ENCODE measurements at places on chromosomes 7 and 10.

- no peak for DNase-seq
Measured at GRCh38 chr7:1236831-1237701, 4.4 kb downstream of the UNCX start.

DNA sequence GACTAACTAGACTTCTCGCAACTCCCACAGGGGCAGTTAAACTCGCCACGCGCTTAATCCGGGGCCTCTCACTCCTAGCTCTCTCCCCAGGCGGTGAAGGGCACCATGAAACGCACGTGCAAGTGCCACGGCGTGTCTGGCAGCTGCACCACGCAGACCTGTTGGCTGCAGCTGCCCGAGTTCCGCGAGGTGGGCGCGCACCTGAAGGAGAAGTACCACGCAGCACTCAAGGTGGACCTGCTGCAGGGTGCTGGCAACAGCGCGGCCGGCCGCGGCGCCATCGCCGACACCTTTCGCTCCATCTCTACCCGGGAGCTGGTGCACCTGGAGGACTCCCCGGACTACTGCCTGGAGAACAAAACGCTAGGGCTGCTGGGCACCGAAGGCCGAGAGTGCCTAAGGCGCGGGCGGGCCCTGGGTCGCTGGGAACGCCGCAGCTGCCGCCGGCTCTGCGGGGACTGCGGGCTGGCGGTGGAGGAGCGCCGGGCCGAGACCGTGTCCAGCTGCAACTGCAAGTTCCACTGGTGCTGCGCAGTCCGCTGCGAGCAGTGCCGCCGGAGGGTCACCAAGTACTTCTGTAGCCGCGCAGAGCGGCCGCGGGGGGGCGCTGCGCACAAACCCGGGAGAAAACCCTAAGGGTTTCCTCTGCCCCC lies 19.5 kb downstream of the WNT8B start:
- DNase-seq = peak; percentile 77

- no peak for DNase-seq
Measured at GRCh38 chr10:22573820-22574569, 140.4 kb downstream of the PIP4K2A start.

GRCh38 chr7:82740246-82740848 lies 296.8 kb upstream of the CACNA2D1 start:
- no peak for DNase-seq

GRCh38 chr7:111756687-111757178 lies 194.4 kb upstream of the IMMP2L start:
- DNase-seq = no peak

GRCh38 chr10:101772895-101773761 lies 2.8 kb downstream of the FGF8 start:
- no peak for DNase-seq

GRCh38 chr7:139094596-139094995 lies 14.9 kb downstream of the ZC3HAV1 start:
- DNase-seq = no peak

DNA sequence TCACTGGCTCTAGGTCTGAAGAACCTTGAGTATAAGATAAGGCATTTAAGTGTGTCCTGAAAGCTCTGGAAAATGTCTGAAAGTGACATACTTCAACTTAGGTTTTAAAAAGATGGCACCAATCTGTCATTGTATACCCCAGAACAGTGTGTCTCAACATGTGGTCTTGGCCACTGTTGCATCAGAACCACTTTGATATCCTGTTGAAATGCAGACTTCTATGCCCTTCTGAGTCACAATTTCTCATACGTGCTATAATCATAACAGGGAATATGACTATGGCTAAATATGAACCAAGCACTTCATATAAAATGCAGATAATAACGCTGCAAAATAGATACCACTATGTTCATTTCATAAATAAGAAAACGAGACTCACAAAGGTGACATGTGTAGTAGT lies 38.0 kb upstream of the GPAM start:
- DNase-seq = no peak

DNA sequence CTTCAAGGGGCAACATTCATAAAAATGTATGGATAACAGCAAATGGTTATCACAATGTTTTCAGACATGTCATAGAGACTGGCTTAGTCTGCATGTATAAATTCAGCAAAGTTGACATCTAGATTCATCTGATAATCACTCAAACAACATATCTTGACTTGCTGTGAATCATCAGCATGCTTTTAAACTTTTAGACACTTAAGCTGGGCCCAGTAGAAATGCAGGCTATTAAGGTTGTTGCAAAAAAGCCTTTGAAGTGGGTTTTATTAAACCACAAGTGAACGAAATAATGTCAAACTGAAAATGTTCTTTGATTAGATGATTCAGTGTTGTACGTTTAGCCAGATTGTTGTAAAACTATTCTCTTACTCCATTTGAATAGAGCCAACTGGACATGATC lies 759.6 kb downstream of the NXPH1 start:
- DNase-seq = no peak

DNA sequence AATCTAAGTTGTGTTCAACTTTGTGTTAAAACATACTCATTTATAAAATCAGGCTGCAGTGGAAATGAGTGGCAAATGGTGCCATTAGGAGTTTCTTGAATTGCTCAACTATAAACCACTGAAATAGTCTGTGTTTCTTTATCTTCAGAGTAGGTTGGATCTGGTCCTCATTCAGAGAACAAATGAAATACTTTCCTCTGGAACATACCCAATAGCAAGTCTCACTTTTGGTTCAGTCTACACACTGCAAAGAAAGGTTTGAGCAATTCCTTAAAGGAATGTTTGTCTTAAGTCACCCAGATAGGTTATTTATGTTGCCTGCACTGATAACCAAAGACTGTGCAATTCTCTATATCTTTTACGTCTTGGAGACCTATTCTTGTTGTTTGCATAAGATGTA lies 62.5 kb downstream of the ABCB4 start:
- DNase-seq = no peak

DNA sequence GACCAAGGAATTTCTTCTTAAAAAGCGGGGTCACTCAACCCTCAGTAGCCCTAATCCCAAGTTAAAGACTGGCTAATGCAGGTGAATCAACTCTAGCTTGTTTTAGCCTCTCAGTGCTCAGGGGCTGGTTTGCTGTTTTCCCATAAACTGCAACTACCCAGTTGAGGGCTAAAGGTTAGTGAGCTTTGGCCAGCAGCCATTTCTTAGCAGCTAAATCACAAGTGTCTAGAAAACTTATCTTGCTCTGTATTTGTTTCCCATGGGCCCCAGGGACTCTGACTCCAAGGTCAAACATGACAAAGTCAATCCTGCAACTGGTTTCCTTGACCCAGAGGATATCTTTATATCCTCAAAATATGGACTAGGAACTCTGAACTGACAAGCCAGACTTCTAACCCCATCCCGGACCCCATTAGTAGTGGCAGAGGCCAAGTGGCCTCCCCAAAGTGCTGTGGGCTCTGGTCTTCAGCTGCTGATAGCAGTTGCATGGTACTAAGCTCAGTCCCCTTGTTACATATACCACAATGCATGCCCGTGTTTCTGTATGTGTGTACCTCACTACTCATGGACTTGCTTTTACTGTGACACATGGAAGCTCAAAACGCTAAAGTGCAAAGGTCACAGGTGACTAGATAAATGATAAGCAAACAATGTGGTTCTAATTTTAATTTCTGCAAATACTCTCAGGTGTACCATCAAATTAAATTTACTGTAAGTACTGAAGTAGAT lies 793.0 kb upstream of the IGFBP3 start:
- no peak for DNase-seq

- no peak for DNase-seq
Measured at GRCh38 chr10:100659361-100660098, 85.9 kb upstream of the PAX2 start.

- no peak for DNase-seq
Measured at GRCh38 chr7:5699467-5700384, 81.7 kb downstream of the RNF216 start.

DNA sequence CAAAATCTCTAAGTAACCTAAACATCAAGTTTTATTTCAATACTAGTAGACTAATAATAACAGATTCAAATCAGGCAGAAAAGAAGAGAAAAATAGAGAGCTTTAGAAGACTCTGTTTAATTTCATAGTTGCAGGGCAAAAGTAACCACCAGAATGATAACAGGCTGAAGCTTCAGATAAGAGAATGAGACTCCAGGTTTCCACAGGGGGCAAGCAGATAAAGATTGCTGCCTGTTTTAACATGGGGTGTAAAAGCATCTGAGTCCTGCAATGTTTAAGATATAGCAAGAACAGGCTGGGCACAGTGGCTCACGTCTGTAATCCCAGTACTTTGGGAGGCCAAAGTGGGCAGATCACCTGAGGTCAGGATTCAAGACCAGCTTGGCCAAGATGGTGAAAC lies 11.0 kb downstream of the CROT start:
- no peak for DNase-seq

GRCh38 chr10:21831986-21832820 lies 171.3 kb downstream of the DNAJC1 start:
- DNase-seq = no peak

- DNase-seq = no peak
Measured at GRCh38 chr7:66743920-66744319, 3.4 kb downstream of the RABGEF1 start.

DNA sequence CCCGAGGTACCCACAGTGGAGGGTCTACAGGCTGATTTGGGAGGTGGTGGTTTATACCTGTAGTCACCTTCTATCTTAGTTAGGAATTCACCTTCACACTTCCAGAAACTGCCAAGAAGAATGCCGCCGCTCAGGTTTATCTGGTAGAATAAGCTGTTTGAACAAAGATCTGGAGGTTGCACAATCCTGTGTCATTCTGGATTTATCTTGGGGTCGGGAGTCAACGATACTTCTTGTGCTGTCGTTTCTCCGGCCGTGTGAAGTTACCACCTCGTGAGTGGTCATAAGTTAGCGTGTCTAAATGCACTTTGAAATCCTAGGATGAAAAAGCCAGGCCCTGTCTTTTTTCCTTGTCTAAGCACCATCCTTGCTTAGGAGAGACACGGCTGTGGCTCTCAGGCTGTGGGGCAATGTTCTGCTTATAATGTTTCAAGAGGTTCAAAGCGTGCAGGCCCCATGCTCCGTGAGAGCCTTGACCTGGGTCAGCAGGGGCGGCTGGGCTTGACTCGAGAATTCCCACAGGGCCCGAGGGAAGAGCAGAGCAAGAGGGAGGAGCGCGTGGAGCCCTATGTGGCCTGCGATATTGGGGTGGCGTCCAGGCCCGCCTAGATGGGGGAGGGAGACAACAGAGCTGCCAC lies 35.5 kb downstream of the GRIFIN start:
- no peak for DNase-seq

DNA sequence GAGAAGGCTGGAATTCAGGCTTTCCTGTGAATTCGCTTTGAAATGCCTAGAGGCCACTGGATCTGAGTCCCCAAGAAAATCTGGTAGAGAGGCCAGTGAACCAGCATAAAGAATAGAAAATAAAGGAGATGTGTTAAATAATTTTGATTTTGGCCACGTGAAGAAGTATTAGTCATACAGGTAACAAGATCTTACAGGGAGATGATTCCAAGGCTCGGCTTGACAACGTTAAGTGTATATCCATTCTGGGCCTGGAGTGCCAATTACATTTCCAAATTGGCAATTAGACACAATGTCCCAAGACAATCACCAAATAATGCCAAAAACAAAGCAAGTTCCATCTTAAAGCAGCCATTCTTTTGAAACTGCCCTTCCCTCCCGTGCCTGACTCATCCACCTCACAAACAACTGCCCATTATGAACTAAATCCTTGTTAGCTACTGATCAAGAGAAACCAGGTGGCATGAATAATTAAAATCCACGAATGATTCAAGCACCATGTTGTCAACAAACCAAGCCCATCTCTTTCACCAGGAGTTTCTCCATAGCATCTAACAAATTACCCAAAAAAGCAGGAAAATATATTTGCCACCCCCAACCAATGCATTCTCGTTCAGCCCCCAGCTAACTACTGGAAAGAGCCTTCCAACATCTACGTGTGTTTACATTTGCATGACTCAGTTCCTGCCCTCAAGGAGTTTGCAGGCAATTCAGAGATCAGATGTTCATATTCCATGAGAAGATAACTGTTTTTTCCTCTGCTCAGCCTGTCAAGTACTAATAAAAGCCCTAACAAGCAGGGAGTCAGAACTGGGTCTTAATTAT lies 8.5 kb downstream of the KCNMA1 start:
- DNase-seq = no peak

GRCh38 chr10:62733654-62734293 lies 70.7 kb upstream of the ADO start:
- no peak for DNase-seq

DNA sequence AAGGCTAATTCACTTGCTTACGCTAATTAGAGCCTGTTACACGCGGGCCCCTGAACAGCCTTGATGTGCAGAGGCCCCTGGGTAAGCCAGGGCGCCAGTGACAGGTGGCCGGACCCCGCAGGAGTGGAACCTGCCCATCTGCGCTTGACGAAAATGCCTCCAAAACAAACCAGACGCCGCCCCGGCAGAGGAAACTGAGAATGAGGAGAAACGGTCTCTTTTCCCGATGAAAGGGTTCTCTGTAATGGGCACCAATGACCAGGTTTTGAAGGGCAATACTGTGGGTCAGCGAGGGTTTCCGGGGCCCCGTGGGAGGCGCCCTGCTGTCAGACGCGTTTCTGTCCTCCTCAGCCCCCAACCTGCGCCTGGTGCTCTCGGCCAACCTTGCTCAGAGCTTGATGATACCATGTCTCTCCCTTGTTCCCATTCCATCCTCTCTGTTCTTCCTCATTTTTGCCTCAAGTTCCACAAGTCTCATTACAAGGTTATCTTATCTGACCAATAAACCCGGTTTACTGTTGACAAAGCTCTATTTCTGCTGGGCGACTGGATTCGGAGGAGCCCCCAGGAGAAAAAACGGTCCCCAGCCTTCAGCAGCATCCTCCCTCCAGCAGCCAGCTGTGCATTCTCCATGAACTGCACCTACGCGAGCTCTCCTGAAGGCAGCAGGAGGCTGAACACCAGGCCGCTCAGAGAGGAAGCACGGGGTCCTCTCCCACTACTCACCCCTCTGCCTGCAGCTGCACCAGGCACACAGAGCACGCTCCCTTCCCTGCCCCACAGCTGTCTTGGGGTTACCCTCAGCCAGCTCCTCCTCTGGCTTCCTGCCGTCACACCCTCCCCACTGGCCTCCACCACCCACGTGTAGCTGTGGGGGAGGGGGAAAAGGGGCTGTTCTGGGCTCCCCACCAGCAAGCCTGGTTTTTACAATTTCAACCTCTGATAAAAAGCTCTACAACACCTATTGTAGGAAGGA lies 202.0 kb downstream of the MAD1L1 start:
- no peak for DNase-seq

GRCh38 chr7:157521061-157521731 lies 184.4 kb downstream of the DNAJB6 start:
- DNase-seq = peak; percentile 60

- no peak for DNase-seq
Measured at GRCh38 chr10:102152545-102152890, 329 bp downstream of the NOLC1 start.

All from type B pancreatic cell (in vitro differentiated cells).